ENCODE measurements at places on chromosomes 6 and 20.

GRCh38 chr20:33332905-33333456 lies 50.0 kb downstream of the BPIFB1 start:
- H3K4me3 ChIP-seq, result no peak overlapping the region
- no peaks in the 10 kb centered on the region for H3K4me1 ChIP-seq
- ATAC-seq, result no peak
- peaks cover 28% of the 10 kb centered on the region for H3K27me3 ChIP-seq
- H3K27ac ChIP-seq, result no peak overlapping the region

DNA sequence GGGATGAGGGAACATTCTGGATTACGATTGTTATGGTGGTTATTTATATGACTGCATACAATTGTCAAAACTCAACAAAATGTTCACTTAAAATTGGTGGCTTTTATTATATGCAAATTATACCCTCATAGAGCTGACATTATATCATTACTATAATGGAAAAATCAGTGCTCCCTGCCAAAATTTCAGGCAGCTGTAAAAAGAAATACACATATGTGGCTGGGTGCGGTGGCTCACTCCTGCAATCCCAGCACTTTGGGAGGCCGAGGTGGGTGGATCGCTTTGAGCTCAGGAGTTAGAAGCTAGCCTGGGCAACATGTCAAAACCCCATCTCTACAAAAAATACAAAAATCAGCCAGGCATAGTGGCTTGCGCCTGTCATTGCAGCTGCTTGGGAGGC lies 75.8 kb upstream of the SULF2 start:
- ATAC-seq, result no peak
- no peaks in the 10 kb centered on the region for H3K27me3 ChIP-seq
- no peak overlapping the region for H3K4me3 ChIP-seq
- peaks cover 21% of the 10 kb centered on the region for H3K4me1 ChIP-seq
- no peak overlapping the region for H3K27ac ChIP-seq

DNA sequence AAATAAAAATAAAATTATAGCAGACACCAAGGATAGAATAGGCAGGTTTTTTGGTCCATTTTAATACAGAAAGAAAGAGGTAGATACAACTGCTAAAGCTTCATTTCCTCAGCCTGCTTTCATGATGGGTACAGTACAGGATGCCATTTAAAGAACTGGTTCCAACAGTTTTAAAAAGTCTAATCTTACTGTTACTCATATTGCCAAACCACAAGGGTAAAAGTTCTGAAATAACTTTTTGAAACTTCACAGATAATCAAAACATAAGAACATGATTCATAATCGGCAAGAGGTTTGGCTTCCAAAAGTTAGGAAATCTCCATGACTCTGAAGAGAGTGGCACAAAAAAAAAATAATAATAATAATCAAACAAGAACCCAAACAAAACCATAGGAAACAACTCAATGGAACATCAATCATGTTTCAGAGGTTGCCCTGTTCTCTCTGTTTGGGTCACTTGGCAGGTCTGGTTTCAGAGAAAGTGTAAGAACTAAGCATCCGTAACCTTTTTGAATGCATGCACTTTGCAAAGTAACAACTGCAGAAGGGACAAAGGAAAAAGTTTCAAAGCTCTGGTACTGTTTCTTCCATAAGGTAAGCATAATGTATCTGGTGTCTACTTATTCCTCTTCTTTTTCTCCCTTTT lies 79.7 kb downstream of the SMLR1 start:
- H3K27ac ChIP-seq, result no peak overlapping the region
- H3K4me3 ChIP-seq, result no peak overlapping the region
- peaks cover 8% of the 10 kb centered on the region for H3K4me1 ChIP-seq
- no peaks in the 10 kb centered on the region for H3K36me3 ChIP-seq
- ATAC-seq, result peak; percentile 25

GRCh38 chr6:156980515-156980914 lies 203.3 kb downstream of the ARID1B start:
- H3K27me3 ChIP-seq, result no peaks in the 10 kb centered on the region
- H3K4me1 ChIP-seq, result peaks cover 6% of the 10 kb centered on the region
- H3K27ac ChIP-seq, result no peak overlapping the region
- no peak for ATAC-seq

- no peak for ATAC-seq
- H3K36me3 ChIP-seq, result peaks cover 9% of the 10 kb centered on the region
- no peaks in the 10 kb centered on the region for H3K27me3 ChIP-seq
- no peak overlapping the region for H3K27ac ChIP-seq
These were observed 15.9 kb downstream of the NT5E start for GRCh38 chr6:85465762-85466161.

DNA sequence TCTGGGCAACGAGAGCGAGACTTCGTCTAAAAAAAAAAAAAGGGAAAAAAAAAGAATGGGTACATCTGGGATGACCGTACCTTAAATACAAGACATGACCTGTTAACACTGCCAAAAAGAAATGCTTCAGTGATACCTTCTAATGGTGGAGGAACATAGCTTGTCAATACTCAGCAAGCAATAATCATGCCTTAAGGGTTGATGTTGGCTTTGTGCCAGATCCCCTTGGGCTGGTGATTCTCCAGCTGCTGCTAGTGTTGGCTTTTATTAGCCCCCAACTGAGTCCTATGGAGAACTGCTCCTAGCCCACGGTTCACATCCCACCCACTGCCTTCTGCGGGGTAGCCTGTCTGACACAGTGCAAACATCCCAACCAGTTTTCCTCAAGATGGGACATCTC lies 134.9 kb downstream of the PLCB1 start:
- ATAC-seq, result no peak
- H3K4me1 ChIP-seq, result peaks cover 2% of the 10 kb centered on the region
- H3K27me3 ChIP-seq, result no peaks in the 10 kb centered on the region
- H3K27ac ChIP-seq, result no peak overlapping the region
- no peak overlapping the region for H3K4me3 ChIP-seq

GRCh38 chr20:43987531-43987930 lies 72.9 kb downstream of the TOX2 start:
- H3K27ac ChIP-seq, result no peak overlapping the region
- H3K36me3 ChIP-seq, result no peaks in the 10 kb centered on the region
- H3K27me3 ChIP-seq, result no peaks in the 10 kb centered on the region
- no peak overlapping the region for H3K4me3 ChIP-seq

- no peak overlapping the region for H3K27ac ChIP-seq
- no peak for ATAC-seq
- H3K4me1 ChIP-seq, result peaks cover 23% of the 10 kb centered on the region
- no peak overlapping the region for H3K4me3 ChIP-seq
- no peaks in the 10 kb centered on the region for H3K36me3 ChIP-seq
- H3K27me3 ChIP-seq, result peaks cover 54% of the 10 kb centered on the region
These were observed 20.5 kb upstream of the TMEM181 start for GRCh38 chr6:158539413-158539812.

DNA sequence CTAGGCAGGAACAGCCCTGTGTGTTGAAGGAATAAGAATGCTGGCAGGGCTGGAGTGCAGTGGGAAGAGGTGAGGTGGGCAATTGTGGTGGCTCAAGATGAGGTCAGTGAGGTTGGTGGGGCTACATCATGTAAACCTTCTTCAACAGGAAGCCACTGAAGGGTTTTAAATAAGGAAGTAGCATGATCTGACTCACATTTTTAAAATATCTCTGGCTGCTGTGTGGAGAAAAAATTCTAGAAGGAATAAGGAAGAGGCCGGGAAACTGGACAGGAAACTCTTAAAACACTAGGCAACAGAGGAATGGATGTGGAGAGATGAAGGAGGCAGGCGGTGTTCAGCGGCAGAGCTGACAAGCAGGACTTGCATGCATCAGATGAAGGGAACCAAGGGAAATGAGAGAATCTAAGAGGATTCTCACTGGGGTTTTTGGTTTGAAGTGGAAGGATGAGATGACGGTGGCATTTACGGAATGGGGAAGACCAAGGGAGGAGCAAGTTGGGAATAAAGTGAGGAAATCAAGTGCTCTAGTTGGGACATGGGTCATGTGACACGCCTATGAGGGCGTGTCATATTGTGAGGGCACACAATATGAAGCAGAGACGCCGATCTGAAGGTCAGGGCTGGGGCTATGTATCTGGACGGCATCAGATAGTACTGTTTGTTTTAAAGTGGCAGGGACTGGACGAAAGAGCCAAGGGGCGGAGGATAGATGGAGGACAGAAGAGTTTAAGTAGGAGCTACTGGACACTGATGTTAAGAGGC lies 18.2 kb downstream of the TMEM242 start:
- ATAC-seq, result peak; percentile 66
- H3K4me1 ChIP-seq, result no peaks in the 10 kb centered on the region
- no peaks in the 10 kb centered on the region for H3K27me3 ChIP-seq
- H3K36me3 ChIP-seq, result no peaks in the 10 kb centered on the region

- no peak overlapping the region for H3K27ac ChIP-seq
- peaks cover 17% of the 10 kb centered on the region for H3K4me1 ChIP-seq
- no peak for ATAC-seq
- no peaks in the 10 kb centered on the region for H3K36me3 ChIP-seq
- no peak overlapping the region for H3K4me3 ChIP-seq
These were observed 51.9 kb downstream of the ERMARD start for GRCh38 chr6:169803271-169803811.

- H3K36me3 ChIP-seq, result no peaks in the 10 kb centered on the region
- H3K27ac ChIP-seq, result no peak overlapping the region
- ATAC-seq, result no peak
- peaks cover 11% of the 10 kb centered on the region for H3K4me1 ChIP-seq
- H3K27me3 ChIP-seq, result no peaks in the 10 kb centered on the region
These were observed 59.9 kb downstream of the MACROD2 start for GRCh38 chr20:14055127-14055742.

- peak; percentile 25 for ATAC-seq
- no peaks in the 10 kb centered on the region for H3K27me3 ChIP-seq
- no peaks in the 10 kb centered on the region for H3K36me3 ChIP-seq
- no peaks in the 10 kb centered on the region for H3K4me1 ChIP-seq
- H3K4me3 ChIP-seq, result no peak overlapping the region
These were observed 210.0 kb upstream of the SOX4 start for GRCh38 chr6:21383450-21384085.

DNA sequence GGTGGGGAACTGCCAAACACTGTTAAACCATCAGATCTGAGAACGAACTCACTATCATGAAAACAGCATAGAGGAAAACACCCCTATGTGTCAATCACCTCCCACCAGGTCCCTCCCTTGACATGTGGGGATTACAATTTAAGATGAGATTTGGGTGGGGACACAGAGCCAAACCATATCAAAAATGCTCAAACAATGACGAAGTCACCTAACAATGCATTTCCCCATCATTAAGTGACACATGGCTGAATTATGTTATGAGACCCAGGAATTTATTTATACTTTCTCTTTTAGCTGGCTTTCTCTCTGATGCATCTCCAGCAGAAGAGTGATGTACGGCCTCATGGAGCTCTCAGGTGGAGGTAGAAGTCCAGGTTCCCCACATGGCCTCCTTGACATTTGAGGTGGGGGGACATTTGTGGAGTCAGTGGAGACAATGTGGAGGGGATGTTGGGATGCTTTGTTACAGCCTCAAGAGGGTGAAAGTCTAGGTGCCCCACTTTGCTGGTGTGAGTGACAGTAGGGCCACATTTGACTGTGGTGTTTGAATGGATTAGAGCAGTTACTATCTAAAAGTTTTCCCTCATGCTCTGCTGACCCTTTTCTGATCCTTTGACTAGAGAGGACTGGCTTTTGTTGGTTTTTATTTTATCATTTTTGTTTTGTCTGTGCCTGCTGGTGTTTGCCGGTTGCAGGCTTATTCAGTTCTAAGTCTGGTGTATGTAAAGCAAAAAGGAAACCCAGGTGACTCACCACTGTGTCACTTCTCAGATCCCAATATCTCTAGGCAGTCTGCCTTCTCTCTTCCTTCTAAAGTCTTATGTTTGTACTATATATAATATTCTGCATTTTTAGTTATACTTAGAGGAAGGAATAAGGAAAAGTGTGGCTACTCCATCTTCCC lies 18.5 kb upstream of the DCBLD1 start:
- H3K4me1 ChIP-seq, result no peaks in the 10 kb centered on the region
- H3K27me3 ChIP-seq, result no peaks in the 10 kb centered on the region
- no peak for ATAC-seq

DNA sequence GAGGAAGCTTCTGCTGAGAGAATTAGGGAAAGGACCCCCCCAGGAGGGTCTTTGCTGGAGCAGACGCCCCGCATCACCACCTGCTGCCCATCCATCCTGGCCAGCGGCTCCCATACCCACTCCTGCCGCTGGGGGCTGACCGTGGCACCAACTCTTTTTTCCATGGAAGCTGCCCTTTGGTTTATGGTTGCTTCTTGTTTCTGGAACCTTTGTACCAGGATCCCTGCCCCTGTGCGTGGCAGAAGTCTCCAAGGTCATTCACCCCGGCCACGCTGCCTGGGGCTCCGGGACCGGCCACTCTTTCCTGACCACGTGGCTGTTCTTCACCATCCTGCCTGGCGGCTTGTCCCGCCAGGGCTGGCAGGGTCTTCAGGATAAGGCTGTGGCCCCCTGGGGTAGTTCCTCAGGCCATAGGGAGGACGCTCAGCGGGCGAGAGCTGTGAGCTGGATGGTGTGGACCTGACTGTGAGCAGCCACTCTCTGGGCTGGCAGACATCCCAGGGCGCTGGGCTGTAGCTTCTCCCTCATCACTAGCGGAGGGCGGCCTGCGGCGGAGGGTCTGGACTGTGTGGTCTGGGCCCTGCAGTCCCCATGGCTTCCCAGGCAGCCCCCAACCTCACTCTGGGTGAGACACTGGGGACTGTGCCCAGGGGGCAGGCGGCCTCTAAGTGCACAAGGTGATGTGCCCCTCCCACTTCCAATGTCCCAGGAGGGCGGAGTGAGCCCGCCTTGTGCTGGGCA lies 22.8 kb upstream of the RBBP8NL start:
- no peak overlapping the region for H3K27ac ChIP-seq
- no peaks in the 10 kb centered on the region for H3K36me3 ChIP-seq
- H3K27me3 ChIP-seq, result peaks cover 82% of the 10 kb centered on the region

- no peaks in the 10 kb centered on the region for H3K27me3 ChIP-seq
- no peak overlapping the region for H3K27ac ChIP-seq
- ATAC-seq, result no peak
- no peaks in the 10 kb centered on the region for H3K36me3 ChIP-seq
- no peak overlapping the region for H3K4me3 ChIP-seq
These were observed 50.6 kb upstream of the GGTLC1 start for GRCh38 chr20:24039196-24039595.

GRCh38 chr6:170516783-170517616 lies 36.1 kb downstream of the PSMB1 start:
- no peaks in the 10 kb centered on the region for H3K4me1 ChIP-seq
- H3K4me3 ChIP-seq, result no peak overlapping the region
- no peak overlapping the region for H3K27ac ChIP-seq
- no peaks in the 10 kb centered on the region for H3K36me3 ChIP-seq

- no peaks in the 10 kb centered on the region for H3K27me3 ChIP-seq
- peaks cover 16% of the 10 kb centered on the region for H3K4me1 ChIP-seq
- peak overlapping the region; percentile 62 for H3K27ac ChIP-seq
- H3K36me3 ChIP-seq, result no peaks in the 10 kb centered on the region
- no peak overlapping the region for H3K4me3 ChIP-seq
- peak; percentile 80 for ATAC-seq
These were observed 20.3 kb downstream of the TRAF3IP2 start for GRCh38 chr6:111585241-111585973.

- no peaks in the 10 kb centered on the region for H3K36me3 ChIP-seq
- H3K27me3 ChIP-seq, result no peaks in the 10 kb centered on the region
- no peak for ATAC-seq
- no peak overlapping the region for H3K27ac ChIP-seq
These were observed 35.8 kb upstream of the IYD start for GRCh38 chr6:150332939-150333584.
